Suppressor macrophage (primary cell): ENCODE measurements at places on chromosomes 2 and 18.

DNA sequence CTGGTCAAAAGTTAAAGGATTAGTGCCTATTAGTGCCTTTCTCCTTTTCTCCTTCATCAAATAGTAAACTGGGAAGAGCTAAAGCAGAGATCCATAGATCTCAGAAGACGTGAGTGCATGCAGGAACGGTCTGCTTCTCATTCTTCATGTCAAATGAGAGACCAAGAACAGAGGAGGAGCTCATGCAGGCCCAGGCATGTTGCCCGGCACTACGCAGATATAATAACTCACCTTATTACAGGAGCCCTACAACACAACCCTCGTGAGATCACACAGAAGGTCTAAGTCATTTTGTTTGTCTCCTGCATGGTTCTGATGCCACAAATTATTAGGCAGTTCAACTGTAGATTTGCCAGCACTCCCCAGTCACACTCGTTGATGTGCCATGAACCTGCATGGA lies 71.8 kb downstream of the CMPK2 start:
- no peak for DNase-seq

DNA sequence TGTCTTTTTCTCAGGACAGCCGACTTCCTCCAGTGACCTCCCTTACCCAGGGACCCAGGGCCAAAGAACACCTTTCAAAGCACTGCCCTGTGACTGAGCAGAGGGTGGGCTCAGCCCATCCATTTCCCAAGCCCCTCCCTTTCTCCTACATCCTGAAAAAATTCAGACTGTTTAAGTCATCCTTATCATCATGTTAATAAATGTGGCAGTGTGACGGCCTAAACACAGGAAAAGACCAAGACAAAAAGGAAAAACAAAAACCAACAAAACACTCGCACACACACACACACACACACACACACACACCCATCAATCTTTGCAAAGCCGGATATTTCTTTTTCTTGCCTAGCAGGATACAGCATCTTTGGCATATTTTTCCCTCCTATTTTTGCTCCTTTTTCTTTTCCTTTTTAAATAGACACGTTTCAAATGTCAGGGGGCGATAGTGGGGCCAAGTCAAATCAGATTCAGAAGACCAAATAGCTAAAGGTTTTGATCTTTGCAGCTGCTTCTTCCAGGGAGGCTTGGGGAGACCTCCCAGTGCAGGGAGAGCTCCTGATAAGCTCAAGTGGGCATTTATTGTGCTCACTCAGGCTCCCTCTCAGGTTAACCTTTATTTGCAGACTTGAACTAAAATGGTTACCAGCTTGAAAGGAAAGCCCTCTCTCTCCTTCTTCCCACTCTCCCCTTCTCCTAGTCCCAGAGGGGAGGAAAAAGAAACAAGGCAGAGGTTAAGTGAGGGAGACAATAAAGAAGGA lies 39.5 kb upstream of the NRP2 start:
- DNase-seq, result no peak

- no peak for DNase-seq
Measured at GRCh38 chr18:59690996-59691395, 6.2 kb downstream of the CCBE1 start.

DNA sequence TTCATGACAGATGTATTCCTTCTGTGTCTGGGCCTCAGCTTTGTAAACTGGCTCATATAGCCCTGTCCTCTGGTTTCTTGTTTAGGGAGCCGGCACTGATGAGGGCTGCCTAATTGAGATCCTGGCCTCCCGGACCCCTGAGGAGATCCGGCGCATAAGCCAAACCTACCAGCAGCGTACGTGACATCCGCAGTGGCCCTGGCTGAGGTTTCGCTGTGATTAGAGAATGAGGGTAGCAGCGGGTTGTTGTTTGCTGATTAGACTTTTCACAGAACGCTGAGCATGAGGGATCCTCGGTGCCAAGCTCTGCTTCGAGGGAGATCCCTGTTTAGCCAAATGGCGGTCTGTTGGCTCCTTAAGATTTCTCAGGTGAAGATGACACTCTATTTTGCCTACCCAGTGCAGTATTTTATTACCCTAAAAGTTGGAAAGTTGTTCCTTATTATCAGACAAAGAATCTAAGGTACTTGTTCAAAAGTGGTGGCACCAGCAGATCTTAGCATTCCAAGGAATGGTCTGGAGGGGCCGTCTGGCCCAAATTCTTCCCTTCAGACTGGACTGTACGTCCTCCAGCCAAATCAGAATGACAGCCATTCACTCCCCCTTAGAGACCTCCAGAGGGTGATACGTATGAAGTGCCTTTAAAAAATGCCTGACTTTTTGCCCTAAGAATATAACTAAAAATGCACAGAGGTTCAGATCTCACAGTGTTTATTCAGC lies 21.5 kb upstream of the GMCL1 start:
- no peak for DNase-seq

DNA sequence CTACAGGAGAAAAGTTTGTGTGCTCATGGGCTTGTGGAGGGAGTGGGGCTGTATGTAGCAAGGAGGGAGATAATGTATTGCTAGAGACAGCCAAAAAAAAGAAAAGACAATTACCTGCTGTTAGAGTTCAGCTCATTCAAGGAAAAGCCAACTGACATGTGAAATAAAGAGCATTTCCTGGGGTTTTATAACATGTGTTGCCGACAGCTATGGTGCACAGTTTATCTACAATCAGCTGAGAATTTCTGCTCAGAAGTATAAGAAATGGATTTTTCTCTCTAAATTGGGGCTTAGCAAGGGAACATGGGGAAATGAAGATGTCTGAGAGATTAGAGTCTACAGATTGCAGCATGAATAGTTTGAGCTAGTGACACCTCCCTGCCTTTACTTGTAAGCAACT lies 674.1 kb downstream of the SUCLG1 start:
- DNase-seq, result no peak

GRCh38 chr2:109435901-109436598 lies 177.7 kb downstream of the SEPTIN10 start:
- DNase-seq, result no peak

GRCh38 chr2:5976531-5977065 lies 284.4 kb downstream of the SOX11 start:
- no peak for DNase-seq

- no peak for DNase-seq
Measured at GRCh38 chr2:28956890-28957289, 24.2 kb upstream of the TOGARAM2 start.
